ENCODE measurements at places on chromosomes 13 and 19.

DNA sequence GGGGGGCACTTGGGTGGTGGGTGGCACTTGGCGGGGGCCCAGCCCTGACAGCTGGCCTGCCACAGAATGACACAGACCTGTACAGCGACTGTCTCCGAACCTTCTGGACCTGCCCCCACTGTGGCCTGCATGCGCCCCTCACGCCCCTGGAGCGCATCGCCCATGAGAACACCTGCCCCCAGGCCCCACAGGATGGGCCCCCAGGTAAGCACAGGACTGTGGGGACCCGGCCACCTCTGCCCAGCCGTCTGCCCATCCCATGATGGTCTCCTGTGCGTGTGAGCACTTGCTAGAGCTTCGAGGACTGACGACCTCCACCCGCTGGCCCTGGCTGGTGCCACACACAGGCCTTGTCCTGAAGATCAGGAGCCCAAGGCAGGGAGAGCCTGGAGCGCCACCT lies 32.0 kb downstream of the DHX34 start:
- DNase-seq: no peak

- DNase-seq: peak; percentile 14
These were observed 177.3 kb upstream of the KL start for GRCh38 chr13:32838945-32839344.

GRCh38 chr13:33913829-33914228 lies 95.9 kb downstream of the RFC3 start:
- no peak for DNase-seq

GRCh38 chr13:108760541-108760940 lies 131.1 kb downstream of the MYO16 start:
- DNase-seq: no peak

DNA sequence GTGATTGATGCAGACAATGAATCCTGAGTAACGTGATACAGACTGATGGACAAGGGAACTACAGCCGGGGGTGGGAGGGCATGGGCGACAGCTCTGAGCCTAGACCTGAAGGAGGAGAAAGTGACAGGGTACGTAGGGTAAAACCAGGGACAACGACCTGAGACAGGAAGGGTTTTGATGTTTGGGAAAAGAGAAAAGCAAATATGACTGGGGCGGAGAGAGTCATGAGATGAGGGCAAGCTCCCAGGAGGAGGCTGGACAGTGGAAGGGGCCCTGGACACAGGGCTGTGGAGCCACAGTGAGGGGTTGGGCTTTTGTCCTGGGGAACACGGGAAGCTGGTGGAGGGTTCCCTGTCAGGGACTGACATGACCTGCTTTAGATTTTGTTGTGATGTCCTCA lies 34.2 kb downstream of the ZNF611 start:
- DNase-seq: no peak

GRCh38 chr13:76503766-76504165 lies 382.4 kb downstream of the KCTD12 start:
- DNase-seq: no peak

GRCh38 chr13:101917475-101917810 lies 465.0 kb downstream of the ITGBL1 start:
- peak; percentile 99 for DNase-seq

Measured in DMS79 (cell line).